ENCODE measurements at places on chromosomes 4 and X.

DNA sequence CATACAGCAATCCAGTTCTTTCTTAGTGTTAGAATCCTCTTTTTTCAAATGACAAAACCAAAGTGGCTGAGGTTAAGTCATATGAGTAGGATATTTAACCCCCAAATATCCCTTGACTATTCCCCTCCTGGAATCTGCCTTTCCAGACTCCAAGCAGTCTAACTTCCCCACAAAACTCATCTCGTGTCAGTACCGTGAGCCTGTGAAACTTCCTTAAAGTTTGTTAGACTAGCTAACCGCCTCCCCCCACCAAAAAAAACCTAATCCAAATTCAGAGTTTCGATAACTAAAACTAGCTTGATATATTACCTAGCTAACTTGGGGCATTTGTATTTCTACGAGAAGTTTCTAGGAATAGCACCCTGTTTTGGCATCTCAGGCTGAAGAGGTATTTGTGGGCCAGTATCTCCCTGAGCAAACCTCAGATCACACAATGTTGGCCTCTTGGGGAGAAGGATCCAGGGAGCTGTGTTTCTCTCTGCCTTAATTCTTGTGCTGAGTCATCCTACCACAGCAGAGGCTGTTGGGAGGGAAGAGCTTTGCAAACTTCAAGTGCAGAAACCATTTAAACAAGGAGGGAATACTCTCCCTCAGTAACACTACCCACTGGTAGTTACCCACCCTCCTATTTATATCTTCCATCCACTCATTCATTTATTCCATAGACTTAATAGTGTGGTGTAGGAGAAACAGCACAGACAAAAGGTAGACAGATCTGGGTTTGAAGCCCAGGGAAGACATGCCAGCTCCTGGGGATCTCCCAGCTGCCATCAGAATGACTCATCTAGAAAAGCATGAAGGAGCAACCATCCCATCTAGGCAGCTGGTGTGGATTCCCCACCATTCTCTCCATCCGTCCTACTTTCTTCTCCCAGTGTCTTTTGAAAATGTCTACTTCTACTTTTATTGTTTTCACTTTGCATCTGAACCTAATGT lies 39.3 kb upstream of the TXK start:
- no peak for DNase-seq

DNA sequence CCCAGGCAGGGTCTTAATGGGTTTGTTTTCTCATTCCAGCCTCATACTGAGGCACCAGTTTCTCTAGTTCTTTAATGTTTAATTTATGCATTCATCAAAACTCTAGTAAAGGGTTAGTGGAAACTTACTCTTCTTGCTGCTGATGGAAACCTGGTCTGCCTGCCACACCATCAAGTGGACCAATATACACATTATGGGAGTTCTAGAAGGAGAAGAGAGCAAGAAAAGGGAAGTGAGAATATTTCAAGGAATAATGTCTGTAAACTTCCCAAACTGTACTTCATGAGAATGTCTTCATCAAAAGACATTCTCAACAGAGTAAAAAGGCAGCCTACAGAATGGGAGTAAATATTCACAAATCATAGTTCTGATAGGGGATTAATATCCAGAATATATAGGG lies 20.9 kb upstream of the DHX15 start:
- DNase-seq, result no peak

DNA sequence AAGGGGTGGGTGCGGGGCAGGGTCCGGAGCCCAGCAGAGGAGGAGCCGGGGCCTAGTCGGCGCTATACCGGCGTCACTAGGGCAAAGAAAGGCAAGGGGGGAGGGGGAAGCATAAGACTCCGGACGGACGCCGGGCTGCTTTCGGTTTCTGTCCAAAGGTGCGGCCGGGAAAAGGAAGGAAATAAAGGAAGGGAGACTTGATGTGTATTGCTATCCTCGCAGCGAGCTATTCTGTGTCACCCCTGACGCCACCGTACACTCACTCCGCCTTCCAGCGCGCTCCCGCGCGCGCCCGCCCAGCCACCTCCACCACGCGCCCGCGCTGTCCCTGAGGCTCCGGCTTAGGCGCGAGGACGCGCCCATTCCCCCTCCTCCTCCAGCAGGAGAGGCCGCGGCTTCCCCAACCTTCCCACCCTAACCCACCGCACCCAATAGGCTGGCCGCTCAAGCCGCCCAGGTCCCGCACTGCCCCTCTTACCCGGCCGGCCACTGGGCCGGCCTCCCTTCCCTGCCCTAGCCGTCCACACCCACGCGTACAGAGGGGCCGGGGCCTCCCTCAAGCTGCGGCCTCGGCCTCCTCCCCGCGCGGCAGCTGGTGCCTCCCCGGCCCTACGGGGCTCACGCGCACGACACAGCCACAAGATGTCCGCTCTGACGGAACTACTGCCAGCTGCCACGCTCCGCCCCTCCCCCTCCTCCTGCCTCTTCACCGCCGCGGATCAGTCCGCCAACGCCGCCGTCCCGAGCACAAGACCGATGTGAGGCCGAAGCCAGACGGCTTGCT lies at the start of gene UBE2D3:
Gene UBE2D3 (minus strand): TSS at position 662 of the 784 bp plus-strand sequence. CDS start 1,043 bp downstream, outside the sequence.
- peak; percentile 94 for DNase-seq

- no peak for DNase-seq
Measured at GRCh38 chr4:182240161-182241130, 2.8 kb upstream of the TENM3 start.

DNA sequence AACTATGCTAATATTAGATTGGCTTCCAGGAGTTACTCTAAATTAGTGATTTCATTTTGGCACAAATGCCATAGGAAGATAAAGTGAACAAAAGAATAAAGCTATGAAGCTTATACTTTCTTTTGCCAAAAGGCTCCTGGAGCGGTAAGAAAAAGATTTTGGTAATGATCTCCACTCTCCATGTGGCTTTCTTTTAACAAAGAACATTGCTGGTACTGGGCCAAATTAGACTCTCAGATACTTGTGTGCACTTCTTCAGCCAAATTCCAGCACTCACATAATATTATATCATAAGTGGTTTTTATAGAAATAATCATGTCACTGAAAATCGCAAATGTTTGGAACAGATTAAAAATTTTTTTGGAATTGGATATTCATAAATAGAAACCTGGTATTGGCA lies 142.4 kb upstream of the FGF13 start:
- no peak for DNase-seq

DNA sequence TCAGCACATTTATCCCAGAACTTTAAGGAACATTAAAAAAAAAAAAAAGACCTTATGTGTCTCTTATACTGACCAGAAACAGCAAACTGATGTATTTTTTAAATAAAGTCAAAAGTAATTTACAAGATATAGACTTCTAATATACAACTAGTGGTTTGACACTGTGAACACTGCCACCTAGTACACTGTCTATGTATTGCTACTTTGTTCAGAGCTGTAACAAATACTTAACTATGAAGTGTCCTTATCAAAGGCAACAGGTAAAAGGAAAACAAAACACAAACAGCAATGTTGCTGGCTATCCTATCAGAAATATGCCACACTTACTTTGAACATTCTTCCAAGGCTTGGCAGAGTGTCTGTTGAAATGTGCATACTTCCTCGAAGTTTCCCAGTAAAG lies 60.4 kb downstream of the CD40LG start:
- peak; percentile 32 for DNase-seq

DNA sequence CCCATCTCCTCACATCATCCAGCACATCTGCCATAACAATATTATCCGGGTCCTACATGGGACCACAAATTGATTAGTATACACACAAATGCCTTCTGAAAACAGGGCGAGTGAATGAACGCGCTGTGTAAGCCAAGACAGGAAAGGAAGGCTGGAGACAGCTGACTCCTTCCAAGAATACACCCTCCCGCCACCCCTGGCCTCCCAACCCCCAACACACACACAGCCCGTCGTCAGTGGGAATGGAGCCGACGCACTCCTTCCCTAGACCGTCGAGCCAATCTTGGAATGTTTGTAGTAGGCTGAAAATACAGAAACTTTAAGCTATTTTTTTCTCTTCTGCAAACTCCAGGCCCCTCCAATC lies 319 bp upstream of the MAGEH1 start:
- DNase-seq, result no peak

- DNase-seq, result no peak
Measured at GRCh38 chrX:120761810-120762209, 113.9 kb downstream of the CT47B1 start.

DNA sequence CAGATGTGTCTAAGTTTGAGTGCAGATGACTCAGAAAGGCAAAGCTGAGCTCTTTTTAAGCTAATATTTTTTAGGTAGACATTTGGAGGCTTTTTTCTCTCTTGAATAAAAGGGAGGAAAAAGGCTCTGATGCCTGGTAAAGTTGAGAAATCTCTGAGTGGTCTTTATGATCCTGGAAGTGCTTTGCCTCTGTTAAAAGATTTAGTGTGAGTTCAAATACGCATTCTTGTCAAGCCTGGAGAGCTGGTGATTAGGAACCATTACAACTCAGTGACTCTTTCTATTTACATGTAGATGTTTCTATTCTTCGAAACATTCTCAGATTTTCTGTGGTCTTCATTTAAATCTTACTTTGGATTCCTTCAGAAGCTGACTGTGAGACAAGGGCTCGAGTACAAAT lies 143.4 kb upstream of the MED14 start:
- DNase-seq, result no peak

- DNase-seq, result no peak
Measured at GRCh38 chr4:6546091-6546490, 28.9 kb upstream of the MAN2B2 start.

- no peak for DNase-seq
Measured at GRCh38 chrX:47745416-47745815, 86.4 kb upstream of the UXT start.

- DNase-seq, result no peak
Measured at GRCh38 chrX:45885931-45886330, 659.3 kb downstream of the ZNF674 start.

DNA sequence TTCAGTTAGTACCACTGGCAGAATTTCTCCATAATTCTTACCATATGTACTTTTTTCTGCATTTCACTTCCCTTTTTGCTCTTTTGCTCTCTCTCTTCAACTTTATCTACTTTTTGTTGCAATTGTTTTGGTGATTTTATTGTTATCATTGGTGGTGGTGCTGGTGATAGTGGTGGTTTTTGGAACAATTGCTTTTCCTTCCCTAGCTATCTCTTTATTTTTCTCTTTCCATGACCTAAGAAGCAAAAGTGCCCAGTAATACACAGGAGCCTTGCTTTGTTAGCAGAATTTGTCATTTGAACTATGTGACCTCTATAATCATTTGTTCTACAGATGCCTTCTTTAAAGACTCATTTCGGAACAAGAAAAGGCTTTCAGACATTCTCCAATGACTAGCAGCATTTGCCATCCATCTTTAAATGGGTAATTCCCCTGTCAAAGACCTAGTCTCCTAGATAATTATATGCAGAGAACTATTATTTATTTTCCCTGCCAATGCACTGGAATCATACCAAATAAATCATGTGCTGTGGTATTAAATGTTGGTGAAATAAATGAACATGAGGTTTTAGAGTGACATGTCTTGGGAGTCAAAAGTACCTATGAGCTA lies 154.5 kb downstream of the GASK1B start:
- DNase-seq, result no peak

GRCh38 chr4:141637565-141637964 lies 1.2 kb downstream of the IL15 start:
- no peak for DNase-seq

DNA sequence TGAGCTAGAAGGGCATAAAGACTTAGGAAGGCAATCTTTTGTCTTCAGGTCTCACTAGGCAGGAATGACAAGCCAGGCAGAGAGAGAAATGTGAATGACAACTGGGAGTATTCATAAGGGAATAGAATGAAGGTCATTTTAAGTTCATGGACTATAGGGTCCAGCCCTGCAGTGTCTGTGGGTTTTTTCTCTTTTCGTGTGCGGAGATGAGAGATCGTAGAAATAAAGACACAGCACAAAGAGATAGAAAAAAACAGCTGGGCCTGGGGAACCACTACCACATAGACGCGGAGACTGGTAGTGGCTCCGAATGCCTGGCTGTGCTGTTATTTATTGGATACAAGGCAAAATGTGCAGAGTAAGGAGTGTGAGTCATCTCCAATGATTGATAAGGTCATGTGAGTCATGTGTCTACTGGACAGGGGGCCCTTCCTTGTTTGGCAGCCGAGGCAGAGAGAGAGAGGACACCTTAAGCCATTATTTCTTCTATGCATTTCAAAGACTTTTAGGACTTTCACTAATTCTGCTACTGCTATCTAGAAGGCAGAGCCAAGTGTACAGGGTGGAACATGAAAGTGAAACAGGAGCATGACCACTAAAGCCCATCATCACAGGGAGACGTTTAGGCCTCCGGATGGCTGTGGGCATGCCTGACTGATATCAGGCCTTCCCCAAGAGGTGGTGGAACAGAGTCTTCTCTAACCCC lies 921.8 kb upstream of the PCDH10 start:
- DNase-seq, result no peak

DNA sequence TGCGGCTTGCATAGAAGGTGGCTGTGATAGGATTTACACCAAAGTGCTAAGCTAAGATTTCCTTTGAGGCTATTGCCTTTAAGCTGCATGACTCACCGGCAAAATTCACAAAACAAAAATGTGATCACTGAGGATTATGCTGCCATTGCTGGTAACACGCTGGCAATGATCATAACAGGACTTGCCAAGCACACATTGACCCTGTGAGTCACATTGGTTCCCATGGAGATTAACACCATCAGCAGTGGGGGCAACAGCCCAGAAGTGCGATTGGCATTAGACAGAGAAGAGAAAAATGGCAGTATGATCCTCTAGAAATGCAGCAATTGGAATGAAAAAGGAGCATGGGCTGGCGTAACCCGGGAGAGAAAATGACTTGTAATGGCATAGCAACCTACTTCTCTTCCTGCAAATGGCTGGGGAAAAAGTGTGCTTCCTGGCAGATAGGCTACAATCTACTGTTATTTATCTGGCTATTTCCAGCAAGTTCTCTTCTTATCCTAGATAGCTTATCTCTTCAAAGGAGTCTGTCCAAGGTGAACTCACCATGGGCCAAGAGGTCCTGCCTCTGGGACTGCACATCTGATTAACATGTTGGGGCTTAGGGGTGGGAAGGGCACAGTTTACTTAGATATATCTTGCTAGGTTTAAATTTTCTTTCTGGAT lies 314.2 kb upstream of the IGFBP7 start:
- DNase-seq, result no peak

DNA sequence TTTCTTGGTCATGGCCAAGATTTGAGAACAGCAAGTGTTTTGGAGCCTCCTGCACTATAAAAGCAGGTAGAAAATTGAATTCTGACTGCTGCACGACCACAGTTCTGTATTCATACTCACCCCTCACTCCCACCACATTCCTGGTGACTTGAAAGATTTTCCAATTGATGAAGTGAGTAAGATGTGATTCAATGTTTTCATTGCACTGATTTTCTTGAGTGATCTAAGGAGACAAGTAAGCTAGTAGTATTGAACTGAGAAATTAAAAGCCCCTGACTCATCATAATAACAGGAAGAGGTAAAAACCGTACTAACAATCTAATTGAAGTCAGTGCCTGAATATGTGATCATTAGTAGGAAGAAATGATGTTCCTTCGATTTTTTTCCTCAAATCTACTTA lies 6.1 kb upstream of the SEC24D start:
- DNase-seq, result no peak

GRCh38 chrX:116413273-116413672 lies 23.1 kb upstream of the SLC6A14 start:
- no peak for DNase-seq

- no peak for DNase-seq
Measured at GRCh38 chrX:103773445-103773844, 3.2 kb upstream of the PLP1 start.

GRCh38 chr4:64250061-64250460 lies 159.2 kb downstream of the TECRL start:
- DNase-seq, result no peak
